ENCODE measurements at places on chromosomes 3 and 15.

- DNase-seq = peak; percentile 22
These were observed 124.6 kb downstream of the ARRDC4 start for GRCh38 chr15:98085003-98085639.

GRCh38 chr3:20141851-20142250 lies 44.2 kb downstream of the SGO1 start:
- DNase-seq = no peak

DNA sequence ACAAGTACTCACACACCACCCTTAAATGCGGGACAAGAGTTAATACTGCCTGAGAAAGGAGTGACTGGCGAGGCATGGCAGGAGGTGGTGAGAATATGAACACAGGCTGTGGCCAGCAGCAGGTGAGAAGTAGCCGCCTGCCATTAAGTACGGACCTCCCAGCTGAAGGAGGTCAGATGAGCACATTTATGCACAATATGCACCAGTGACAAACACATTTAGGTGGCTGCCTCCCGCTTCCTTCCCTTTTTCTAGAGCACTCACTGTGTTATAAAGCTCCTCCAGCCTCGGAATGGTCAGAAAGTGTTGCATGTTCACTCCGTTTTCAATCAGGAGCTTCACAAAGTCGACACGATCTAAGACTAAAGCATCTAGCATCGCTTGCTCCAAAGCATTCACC lies 52.4 kb downstream of the TRPM1 start:
- DNase-seq = no peak

DNA sequence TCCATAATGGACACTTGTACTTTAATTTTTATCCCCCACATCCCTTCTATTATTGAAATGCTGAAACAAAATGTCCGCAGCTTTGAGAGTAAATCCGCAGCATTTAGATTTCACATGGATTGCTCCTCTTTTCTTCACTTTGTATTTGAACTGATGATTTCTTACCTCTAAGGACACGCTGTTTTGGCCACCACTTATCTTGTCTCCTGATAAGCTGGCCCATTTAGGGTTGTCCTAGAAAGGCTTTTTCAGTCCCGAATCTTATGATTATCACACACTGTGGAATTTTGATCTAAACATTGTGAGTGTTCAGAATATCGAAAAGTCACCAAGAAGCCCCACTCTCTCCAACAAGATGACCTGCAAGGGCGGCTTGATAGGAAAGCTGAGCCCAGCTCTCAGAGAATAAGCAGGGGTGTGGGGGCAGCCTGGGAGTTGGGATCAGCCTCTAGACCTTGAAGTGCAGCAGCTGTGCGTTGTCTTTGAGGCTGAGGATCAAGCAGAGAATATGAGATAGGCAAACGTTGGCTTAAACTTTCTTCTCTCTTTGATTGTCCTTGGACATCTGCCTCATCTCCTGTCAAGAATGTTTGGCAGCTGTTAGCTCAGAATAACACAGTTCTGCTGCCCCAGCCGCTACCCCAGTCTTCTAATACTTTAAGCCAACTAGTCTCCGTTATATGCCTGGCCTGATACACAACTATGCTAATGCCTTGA lies 399.7 kb upstream of the NR2F2 start:
- no peak for DNase-seq

DNA sequence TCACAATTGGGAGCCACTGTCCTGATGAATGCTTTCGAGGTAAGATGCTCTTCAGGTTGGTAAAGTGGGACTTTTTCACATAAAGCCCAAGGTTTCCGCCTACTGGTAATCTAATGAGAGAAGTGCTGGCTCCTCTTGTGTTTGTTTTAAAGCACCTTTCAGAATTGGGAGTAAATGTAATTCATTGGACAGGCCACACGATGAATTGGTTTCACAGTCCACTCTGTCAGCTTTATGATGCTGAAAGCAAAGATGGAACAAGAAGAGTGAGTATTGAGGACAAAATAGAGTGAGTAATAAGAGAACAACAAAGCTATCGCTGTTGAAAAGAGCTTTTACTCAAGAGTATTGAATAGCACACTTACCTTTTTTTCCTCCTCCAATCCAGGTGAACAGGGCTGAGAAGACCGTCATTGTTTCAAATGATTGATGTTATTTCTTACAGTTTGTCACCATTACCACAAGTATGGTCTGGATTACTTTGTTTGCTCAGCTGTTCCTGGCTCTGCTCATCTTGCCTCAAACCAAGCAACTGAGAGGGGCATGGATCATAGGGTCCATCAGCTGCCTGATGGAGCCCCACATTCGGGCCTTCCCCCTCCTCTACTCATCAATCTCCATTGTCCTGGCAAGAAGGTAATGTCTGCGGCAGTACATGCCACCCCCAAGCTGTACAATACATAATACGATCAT lies 136.1 kb upstream of the CNTN4 start:
- no peak for DNase-seq

DNA sequence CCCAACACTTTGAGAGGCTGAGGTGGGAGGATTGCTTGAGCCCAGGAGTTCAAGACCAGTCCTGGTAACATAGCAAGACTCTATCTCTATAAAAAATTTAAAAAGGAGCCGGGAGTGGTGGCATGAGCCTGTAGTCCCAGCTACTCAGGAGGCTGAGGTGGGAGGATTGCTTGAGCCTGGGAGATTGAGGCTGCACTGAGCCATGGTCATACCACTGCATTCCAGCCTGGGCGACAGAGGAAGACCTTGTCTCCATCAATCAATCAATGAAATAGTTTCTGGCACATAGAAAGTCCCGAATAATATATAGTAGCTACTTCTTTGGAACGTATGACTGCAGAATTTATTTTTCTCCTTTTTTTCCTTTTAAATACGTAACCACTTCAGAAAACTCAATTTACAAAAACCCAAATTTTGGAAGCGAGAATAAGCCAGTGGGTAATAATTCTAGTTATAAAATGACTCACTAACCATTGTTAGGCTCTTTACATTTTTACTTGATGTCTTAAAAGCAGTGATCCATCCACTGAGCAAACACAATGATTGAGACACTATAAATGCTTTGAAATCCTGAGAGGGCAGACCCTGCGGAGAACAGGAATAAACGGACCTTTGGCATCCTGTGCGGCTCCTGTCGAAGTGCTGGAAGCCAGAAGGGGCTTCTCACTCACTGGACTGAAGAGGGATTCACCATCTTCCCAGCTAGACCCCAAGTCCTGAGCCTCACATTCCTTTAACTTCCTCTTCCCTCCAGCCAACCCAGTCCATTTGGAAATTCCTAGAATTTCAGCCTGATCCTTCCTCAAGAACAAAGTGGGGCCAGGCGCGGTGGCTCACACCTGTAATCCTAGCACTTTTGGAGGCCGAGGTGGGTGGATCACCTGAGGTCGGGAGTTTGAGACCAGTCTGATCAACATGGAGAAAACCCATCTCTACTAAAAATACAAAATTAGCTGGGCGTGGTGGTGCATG lies 68.4 kb upstream of the MFGE8 start:
- no peak for DNase-seq

- no peak for DNase-seq
These were observed 223.0 kb upstream of the BHLHE40 start for GRCh38 chr3:4756057-4756775.

GRCh38 chr3:40019376-40019775 lies 210.0 kb downstream of the MYRIP start:
- no peak for DNase-seq

DNA sequence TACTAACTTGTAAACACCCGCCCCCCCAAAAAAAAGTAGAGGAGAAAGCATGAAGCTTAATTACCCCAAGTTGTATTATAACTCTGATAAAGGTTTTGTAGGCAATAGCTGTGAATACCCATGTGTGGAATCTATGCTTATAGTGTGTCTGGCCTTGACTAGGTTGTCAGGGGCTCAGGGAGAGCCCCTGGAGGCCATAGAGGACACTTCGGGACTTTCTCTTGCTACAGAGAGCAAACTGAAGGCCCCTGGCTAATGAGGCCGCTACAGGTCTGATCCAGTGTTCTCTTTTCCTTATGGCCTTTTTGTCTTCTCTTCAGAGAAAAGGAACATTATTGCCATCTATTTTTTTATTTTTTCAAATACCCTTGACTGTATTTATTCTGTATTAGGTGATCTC lies 19.1 kb upstream of the SCAANT1 start:
- no peak for DNase-seq

DNA sequence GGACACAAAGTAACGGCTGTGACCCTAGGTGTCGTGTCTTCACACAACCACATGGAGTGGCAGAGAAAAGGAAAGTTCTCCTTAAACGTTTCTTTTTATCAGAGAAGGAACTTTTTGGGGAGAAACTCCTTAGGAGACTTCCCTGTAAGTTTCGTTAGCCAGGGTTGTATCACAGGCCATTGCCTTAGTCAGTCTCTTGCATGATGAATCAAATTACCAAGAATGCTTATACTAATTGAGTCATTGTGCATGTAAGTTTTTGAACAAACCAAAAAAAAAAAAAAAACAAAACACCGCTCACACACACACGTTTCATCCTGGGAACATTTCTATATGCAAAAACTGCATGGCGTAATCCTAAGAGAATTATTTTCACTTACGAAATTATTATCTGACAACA lies 150.4 kb upstream of the SATB1 start:
- DNase-seq = no peak

- no peak for DNase-seq
These were observed 15.5 kb downstream of the DCP1A start for GRCh38 chr3:53331871-53332270.

GRCh38 chr3:58874795-58875194 lies 175.0 kb downstream of the CFAP20DC start:
- no peak for DNase-seq

- no peak for DNase-seq
These were observed 7.5 kb upstream of the TGFBR2 start for GRCh38 chr3:30598668-30599545.

GRCh38 chr3:162143180-162143579 lies 646.6 kb downstream of the OTOL1 start:
- DNase-seq = no peak

DNA sequence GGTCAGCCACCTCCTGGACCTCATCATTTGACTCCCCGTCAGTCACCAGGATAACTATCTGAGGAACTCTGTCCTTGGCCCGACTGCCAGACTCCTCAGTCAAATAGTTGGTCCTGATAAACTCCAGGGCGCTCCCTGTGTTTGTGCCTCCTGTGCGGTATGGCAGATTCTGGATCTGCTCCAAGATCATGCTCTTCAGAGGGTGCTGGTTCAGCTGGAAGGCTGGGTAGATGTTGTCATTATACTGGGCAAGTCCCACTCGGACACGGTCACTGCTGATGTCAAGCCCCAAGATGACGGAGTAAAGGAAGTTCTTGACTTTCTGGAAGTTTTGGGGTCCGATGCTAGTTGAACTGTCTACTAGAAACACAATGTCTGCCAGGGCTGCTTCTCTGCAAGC lies 31.1 kb upstream of the CAPN7 start:
- DNase-seq = no peak

- no peak for DNase-seq
These were observed 39.9 kb downstream of the KLF15 start for GRCh38 chr3:126317029-126317996.

- DNase-seq = no peak
These were observed 25.9 kb downstream of the CEMIP start for GRCh38 chr15:80804970-80805495.

GRCh38 chr3:197511853-197512635 lies 43.7 kb downstream of the BDH1 start:
- no peak for DNase-seq

DNA sequence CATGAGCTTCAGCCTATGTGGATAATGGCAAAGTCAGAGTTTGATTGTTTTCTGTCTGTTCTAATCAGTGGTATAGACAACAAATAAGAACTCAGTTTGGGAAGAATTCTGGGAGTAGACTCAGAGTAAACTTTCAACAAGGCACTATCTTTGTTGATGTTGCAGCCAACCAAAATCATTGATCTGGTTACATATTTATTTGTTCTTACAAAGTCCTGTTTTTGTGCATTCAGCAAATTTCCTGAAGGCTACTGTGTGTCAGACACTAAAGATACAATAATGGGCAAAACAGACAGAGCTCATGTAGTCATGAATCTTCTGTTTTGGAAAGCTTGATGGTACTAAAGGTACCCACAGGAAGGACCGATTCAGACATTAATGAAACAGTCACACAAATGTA lies 55.0 kb downstream of the GRM7 start:
- DNase-seq = no peak

DNA sequence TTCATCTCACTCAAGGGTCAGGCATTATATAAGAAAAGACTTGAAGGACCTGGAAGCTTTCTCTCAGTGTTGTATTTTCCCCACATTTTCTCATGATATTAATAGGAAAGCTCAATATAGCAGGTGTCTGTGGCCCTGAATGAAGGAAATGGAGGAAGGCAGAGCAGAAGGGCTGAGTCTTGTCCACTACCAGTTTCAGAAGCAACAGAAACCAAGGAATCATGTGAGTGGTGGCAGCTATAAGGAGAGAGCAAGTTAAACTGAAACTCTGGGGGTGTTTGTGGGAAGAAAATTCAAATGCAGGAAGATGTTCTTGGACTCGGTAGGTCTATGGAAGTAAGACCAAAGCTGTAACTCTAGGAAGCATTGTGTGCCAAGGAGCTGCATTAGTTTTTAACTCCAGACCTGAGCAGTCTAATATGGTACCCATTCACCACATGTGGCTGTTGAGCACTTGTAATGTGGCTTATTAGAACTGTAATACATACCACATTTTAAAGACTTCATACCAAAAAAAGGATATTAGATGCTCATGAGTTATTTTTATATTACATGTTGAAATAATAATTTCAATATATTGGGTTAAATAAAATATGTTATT lies 278.8 kb upstream of the GADL1 start:
- DNase-seq = no peak

DNA sequence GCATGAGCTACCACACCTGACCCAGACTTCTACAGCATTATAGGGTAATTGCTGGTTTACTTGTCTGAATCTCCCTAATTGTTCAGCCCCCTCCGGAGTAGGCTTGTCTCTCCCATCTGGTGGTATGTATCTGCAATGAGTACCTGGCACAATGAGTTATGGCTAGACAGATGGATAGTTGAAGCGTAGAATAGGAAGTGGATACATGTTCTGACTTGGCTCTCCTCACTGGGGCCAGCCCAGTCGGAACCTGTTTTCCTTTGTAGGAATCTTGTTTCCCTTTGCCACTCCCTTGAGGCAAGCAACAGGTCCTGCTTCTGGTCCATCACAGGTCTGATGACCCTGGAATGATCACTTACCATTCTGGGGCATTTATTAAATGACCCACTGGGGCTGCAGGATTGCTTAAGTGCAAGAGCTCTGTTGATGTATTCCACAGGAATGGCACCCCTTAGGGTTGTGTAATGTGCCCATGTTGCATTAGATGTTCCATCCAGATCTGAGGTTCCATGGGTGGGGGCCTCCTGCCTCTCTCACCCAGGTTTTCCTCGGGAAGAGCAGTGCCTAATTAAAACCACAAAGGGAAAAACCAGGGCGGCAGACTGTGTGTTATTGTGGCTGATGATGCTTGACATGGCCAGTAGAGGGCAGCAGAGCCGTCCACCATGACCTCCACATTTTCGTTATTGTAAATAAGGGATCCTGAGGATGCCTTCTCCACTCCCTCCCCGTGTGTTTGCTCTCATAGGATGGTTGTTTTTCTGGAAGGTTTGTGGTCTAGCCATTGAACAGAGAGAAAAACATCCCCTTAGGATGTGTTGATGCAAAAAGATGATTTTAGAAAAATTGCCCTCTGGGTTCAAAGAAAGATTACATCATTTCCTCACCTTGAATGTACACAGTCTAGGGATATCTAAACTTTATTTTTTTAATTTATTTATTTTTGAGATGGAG lies 58.0 kb downstream of the CMTM8 start:
- DNase-seq = peak; percentile 75

All from CD4-positive, alpha-beta T cell treated with Interleukin-15 for 4 hours (primary cell).